ENCODE measurements at places on chromosomes 4 and X.

DNA sequence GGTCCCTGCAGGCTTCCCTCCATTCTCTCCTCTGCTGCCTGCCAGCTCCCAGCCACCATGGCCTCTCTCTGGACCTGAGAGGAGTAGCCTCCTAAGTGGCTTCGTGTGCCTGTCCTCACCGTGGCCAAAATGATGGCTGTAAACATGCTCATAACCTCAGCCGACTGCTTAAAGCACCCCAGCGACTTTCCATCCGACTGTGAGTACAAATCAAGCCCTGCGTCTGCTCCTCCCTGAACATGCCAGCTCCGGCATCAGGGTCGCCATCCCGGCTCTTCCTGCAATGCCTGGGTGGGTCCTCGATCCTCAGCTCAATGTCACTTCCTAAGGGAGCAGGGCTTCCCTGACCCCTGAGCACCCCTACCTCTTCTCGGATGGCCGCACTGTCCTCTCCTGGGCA is 3.3 kb upstream of the SORCS2 start:
- no peak for DNase-seq

DNA sequence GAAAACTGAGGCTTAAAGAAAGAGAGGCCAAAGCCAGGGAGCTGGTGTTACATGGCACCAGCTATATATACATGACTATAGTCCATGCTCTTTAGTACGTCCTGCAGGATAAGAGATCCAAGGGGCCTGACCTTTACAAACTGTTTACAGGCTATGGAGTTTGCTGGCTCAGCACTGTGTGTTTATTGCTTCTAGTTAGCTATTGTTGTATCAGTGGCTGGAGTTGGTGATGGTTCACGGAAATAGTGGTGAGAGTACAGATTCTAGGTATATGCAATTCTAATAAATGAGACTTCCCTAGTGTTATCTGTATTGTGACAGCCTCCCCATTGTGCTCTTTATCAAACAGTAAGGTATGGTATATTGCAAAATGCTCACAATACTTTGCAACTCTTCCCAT is 46.5 kb downstream of the REPS2 start:
- no peak for DNase-seq

DNA sequence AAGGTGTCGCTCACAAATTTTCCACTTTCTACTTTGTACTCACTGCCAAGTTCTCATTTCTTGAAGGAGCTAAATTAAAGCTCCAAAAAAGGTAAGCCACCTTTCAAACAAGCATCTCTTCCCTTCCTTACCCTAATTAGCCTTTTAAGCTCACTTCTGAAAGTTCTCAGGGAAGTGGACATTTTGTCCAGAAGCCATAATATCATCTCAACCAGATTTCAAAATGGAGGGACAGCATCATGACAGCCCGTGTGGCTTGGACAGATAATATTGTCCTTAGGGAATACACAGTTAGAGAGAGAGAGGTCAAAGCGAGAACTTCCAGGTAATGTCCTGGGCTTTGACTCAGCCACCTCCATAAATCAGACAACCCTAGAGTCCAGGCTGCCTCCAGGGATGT is 93.8 kb upstream of the ANXA3 start:
- DNase-seq = no peak

- no peak for DNase-seq
Observed at GRCh38 chrX:54358424-54359211, 772 bp upstream of the WNK3 start.

DNA sequence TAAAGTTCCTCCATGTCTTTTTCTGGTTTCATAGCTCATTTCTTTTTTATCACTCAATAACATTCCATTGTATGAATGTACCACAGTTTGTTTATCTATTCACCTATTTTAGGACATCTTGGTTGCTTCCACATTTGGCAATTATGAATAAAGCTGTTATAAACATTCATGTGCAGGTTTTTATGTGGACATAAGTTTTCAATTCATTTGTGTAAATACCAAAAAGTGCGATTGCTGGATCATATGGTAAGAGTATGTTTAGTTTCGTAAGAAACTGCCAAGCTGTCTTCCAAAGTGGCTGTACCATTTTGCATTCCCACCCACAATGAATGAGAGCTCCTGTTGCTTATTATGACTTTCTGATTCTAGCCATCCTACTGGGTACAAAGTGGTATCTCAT is 36.3 kb upstream of the ZFX start:
- no peak for DNase-seq

- DNase-seq = no peak
Observed at GRCh38 chr4:27684610-27685011, 824.0 kb downstream of the STIM2 start.

DNA sequence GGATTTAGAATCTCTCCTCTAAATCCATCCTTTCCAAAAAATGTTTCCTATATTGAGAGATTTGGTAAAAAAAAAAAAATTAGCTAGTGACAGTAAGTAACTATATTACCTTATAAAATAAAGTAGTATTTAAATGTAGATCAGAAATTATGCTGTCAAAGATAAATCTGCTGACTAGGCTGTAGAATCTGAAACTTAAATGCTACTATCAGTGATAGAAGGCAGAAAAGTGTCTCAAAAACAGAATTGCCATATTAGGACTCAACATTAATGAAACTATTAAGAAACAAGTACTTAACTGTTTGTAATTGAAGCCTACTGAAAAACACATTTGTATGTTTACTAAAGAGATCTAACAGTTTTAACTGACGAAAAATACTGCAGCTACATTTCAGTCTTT is 8.3 kb downstream of the TAF9B start:
- no peak for DNase-seq

DNA sequence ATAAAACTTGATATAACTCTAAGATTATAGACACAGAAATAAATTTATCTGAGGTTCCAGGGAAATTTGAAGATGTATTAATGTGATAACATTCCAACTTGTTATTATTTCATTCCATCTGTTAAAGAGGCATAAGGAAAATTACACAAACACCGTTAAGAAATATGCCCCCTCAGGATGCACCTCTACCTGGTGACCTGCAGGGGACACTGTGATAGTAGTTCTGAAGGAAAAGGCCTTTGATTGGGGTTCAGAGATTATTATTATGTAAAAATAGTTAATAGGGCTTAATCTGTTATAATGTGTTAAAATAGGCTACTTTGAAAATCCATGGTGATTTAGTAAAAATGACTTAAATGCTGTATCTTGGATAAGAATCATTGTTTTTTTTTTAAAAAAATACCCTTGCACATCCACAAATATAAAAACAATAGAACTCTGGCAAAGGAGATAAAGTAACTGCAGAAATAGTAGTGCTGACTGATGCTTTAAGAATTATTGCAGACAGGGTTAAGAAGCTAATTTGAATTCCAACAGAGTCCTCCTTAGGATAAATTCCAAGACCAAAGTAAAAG is 6.1 kb upstream of the ABRAXAS1 start:
- DNase-seq = no peak

- DNase-seq = no peak
Observed at GRCh38 chrX:69424161-69424560, 80.0 kb upstream of the NALF2 start.

DNA sequence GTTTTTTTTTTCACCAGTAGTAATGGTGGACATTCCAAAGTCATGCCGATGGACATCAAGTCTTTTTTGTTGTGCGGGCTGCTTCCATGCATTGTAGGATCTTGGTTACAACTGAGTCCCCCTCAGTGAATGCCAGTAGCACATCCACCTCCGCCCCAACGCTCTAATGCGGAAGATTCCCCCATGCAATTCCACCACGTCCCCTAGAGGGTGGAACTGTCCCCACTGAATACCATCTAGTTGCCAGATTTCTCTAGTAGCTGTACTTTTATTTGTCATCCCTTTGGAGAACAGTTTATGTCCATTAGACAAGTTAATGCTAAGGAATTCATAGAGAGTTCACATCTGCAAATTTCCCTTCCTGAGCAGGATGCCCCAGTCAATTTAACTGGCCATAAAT is 6.7 kb downstream of the SHISA3 start:
- DNase-seq = no peak

- DNase-seq = no peak
Observed at GRCh38 chr4:169164669-169165415, 105.9 kb downstream of the SH3RF1 start.

Measured in SIG-M5 (cell line).